ENCODE measurements at places on chromosomes 1 and 21. TPM values are rescaled to one million over a fixed set of nuclear protein-coding genes. Genes with fewer than 3 reads are reported as not detected.

Gene PSEN2
- 24.1 TPM for total RNA-seq

Gene RABGAP1L
- total RNA-seq = 18.4 TPM

Gene ARMH1
- not detected for total RNA-seq

Gene COA7
- total RNA-seq = 17.2 TPM

Gene LENEP
- total RNA-seq = 0.86 TPM

Gene FHAD1
- total RNA-seq = not detected

Gene ACKR1
- not detected for total RNA-seq

Gene BTBD19
- total RNA-seq = 23.4 TPM

Gene SYNC
- total RNA-seq = 6.3 TPM

Gene C1orf53
- total RNA-seq = 3.3 TPM

Gene DNASE2B
- total RNA-seq = not detected

Gene CDCA8
- total RNA-seq = 34.8 TPM

Gene HRNR
- not detected for total RNA-seq

Gene TAS1R3
- total RNA-seq = 0.14 TPM

Gene SAMD11
- total RNA-seq = 1.1 TPM

Gene C1orf185
- not detected for total RNA-seq

Gene TESK2
- 2.1 TPM for total RNA-seq

Gene CFAP107
- not detected for total RNA-seq

Gene EPHB2
- 123 TPM for total RNA-seq

Gene IGSF5
- 0.22 TPM for total RNA-seq

Gene FCRL2
- not detected for total RNA-seq

Gene CLCA1
- 0.22 TPM for total RNA-seq

Gene LIPI
- not detected for total RNA-seq

Gene ARID4B
- total RNA-seq = 20.4 TPM

Gene TMEM50B
- total RNA-seq = 26.2 TPM
